Hippocampal formation (tissue), 2 donors: ENCODE measurements at places on chromosomes 4 and X.

GRCh38 chr4:6502747-6503465, 30.5 kb upstream of the PPP2R2C start:
- DNase-seq: no peak

DNA sequence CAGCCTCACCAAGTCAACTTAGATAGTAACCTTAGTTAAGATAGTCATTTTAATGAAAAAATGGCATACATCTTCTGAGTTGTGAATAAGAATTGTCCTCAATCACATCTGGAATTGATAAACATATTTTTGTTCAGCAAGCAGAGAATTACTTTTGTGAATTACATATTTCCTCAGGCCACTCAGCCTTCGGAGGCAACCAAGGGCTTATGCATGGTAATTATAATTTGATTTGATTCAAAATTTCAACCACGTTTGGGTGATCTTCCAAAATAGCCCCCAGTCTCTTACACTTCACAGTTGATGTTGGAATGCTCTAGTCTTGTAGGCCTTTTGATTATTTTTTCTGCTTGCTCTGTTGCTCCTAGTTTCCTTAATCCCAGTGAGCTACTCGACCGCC, 63.4 kb downstream of the GALNTL6 start:
- no peak for DNase-seq

DNA sequence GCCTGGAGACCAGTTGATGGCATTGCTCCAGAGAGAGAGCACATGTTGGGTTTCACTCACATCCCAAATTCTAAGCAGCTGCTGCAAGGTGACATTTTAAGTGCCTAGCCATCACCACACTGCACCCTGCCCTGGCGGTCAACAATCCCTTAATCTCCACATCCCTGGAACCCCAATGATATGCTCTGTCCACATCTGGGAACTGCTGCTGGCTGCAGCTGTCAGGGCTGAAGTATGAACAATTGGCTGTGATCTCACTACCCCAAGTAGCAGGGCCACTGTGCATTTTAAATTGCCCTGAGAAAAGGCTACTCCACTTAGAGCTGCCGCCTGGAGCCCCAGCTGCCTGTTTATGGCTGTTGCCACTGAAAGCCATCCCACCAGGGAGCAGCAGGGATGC, 190.6 kb downstream of the ACTRT1 start:
- DNase-seq: no peak

DNA sequence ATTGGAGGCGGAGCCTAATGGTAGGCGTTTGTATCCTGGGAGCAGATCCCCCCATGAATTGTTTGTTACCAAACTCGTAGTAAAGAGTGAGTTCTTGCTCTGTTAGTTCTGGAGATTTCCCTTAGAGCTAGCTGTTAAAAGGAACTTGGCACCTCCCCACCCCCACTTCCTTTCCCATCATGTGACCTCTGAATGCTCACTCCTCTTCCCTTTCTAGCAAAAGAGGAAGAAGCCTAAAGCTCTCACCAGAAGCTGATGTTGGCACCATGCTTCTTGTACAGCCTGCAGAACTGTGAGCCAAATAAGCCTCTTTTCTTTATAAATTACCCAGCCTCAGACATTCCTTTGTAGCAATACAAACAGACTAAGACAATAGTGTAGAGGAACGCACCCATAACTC, 13.8 kb upstream of the ATOH1 start:
- no peak for DNase-seq

DNA sequence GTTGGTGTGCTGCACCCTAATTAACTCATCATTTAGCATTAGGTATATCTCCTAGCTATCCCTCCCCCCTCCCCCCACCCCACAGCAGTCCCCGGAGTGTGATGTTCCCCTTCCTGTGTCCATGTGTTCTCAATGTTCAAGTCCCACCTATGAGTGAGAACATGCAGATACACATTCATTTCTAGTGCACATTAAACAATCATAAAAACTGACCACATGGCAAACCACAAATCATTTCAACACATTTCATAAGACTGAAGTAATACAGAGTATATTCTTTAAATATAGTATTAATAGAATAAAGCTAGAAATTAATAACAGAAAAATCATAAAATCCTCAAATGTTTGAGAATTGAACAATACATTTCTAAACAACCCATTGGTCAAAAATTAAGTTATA, 34.1 kb downstream of the PRKG2 start:
- DNase-seq: no peak

- DNase-seq: no peak
Observed at GRCh38 chr4:38011511-38012162, 51.4 kb downstream of the PTTG2 start.

DNA sequence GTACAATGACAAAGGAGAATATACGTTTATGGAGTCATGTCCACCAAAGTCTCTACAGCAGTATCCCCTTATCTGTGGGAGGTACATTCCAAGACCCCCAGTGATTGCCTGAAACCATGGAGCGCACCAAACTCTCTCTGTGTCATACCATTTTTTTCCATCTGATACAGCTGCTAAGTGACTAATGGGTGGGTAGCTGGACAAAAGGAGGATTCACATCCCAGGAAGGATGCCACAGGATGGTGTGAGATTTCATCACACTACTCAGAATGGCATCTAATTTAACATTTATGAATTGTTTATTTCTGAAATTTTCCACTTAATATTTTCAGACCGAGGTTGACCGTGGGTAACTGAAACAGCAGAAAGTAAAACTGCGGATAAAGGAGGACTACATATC, 49.8 kb upstream of the AGA start:
- DNase-seq: no peak

GRCh38 chrX:121221322-121221977, 174.0 kb downstream of the GLUD2 start:
- no peak for DNase-seq

DNA sequence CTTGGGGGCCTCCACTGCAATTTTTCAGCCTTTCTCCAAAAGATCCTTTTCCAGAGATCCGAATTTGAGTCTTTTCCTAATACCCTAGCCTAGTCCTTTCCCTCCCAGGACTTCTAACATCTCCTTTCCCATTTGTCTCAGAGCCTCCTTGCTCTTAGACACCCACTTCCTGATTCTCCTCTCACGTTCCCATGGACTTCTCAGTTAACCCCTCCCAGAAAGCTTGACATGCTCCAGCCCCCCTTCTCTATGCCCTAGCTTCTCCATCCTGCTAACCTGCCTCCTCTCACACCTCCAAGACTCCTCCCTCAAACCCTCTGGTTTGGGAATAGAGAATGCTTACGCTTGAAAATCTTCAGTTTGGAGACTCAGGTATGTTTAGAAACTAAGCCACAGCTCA, 2.5 kb downstream of the UBA1 start:
- no peak for DNase-seq

DNA sequence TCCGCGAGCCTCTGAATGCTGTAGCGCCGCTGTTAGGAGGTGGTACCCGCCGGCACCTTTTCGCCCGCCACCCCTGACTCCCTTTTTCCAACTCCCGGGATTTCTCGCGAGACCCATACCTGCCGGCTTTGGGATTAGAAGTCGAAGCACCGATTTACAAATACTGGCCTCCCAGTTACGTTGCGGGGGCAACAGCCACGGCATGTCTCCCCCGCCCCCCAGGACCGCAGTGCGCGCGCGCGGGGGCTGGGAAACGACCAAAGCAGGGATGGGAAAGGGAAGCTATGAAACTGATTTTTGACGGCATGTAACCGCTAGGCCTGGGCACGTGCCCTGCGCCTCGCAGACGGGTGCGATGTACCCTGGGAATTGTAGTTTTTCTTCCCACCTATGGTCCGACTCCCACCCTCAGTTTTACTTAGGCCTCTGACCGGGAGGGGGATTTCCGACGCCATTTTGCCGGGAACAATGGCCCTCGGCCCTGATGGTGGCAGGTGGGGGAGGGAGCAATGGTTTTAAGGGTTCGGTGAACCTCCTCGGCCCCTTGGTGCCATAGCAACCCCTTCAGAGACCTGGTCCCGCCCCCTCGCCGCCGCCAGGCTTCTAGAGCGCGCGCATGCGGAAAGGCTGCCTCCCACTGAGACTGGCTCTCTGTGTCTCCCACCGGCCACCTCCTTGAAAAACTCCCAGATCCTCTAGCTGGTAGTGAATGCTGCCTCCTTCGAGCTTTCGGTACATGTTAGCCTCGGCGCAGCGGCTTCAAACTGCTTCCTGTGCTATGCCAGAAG, 772 bp upstream of the WNK3 start:
- DNase-seq: peak; percentile 54

GRCh38 chrX:84362184-84362838, 139.9 kb downstream of the HDX start:
- no peak for DNase-seq

DNA sequence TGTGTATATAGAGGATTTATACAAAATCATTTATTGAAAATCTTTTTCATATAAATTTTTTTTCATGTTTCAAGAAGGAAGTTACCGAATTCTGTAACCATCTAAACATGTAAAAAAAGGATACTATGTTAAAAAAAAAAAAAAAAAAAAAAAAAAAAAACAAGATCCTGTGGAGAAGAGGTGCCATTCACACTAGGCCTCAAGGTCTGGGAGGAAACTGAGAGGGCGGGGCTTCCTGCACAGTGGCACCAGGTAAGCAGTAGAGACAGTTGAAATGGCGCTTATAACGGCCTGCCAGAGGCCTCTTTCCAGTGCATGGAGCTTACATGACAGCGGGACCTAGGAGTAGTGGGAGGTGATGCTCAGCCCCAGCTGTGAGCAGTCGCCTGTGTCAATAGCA, 17.5 kb downstream of the TRAPPC2 start:
- DNase-seq: no peak

DNA sequence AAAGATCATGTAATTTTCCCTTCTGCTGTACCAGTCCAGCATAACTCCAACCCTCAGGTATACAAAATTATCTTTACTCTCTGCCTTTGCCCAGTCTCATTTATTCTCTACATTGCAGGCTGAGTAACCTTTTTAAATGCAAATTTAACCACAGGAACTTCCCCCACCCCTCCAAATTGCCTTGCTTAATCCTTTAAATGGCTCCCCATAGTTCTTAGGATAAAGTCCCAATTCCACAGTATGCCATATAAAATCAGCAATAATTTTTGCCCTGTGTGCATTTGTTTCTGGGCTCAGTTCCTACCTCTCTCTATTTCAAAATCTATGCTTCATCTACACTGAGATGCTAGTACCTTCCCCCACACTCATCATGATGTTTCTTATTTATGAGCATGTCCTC, 879.7 kb downstream of the RPA4 start:
- no peak for DNase-seq

DNA sequence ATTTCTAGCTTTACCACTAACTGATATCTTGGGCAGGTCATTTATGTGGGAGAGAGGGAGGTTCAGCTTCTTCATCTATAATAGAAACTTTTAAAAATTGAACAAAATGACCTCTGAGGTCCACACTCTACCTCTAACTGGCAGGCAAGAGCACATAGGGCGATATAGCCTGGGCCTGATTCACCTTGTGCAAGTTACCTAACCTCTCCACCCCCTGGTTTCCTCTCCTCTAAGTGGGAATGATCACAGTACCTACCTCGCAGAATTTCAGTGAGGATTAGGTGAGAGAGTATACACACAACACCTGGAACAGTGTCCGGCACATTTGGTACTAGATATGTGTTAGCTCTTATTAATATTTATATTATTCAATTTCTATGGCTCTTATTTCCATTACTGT, 15.5 kb downstream of the KLB start:
- DNase-seq: no peak
